Activated T-cell treated with anti-CD3 and anti-CD28 coated beads for 24 hours (primary cell): ENCODE measurements at places on chromosomes 4 and X.

DNA sequence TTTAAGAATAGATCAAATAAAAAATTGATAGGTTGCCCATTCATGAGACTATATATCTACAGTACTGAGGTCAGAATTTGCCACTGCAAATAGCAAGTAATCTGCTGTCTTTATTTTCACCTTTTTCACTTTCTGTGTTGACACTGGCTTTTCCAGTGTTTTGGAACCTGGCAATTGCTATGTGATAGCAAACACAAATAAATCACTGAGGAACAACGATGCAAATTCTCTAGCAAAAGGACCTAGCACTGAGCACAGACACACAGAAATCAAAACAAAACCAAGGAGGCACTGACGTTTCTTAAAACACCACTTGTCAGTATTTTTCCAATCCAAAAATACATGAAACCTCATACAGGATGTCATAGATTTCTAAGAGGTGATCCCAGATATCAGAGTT is 210.7 kb downstream of the DHX15 start:
- no peak for DNase-seq

DNA sequence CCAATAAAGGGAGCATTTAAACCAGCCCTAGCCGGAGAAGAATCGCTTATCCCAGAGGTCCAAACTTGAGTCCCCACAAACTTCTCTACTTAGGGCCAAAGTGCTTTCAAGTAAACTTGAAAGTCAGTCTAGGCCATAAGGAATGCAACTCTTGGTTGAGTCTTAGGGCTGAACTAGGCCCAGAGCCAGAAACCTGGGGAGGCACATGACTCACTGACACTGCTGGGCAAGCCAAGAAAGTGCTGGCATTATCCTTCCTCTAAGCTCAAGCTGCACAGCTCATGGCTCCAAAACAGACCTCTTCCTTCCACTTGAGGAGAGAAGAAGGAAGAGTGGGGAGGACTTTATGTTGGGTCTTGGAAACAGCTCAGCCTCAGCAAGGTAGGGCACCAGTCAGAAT is 1257.3 kb upstream of the DIAPH2 start:
- DNase-seq, result no peak

DNA sequence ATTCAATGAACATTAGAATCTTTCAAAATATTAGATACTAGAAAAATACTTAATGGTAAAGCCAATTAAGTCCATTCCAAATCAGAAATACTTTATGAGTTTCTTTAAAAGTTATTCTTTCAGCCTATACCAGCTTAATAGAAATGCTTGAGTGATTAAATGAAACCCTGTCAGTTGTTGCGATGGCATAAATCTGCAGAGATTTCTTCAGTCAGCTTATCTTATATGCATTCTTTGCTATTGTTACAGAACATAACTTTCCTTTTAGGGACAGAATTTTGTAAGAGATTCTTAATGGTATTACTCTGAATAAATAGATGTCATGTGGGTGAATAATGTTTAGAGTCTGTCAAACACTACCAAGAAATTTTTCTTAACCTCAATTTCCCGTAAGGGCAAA is 325.0 kb upstream of the HAND2 start:
- DNase-seq, result no peak

- DNase-seq, result no peak
Observed at GRCh38 chr4:15149839-15150592, 147.7 kb downstream of the CPEB2 start.

GRCh38 chrX:134908356-134908755 is 82.4 kb upstream of the SMIM10 start:
- DNase-seq, result no peak

DNA sequence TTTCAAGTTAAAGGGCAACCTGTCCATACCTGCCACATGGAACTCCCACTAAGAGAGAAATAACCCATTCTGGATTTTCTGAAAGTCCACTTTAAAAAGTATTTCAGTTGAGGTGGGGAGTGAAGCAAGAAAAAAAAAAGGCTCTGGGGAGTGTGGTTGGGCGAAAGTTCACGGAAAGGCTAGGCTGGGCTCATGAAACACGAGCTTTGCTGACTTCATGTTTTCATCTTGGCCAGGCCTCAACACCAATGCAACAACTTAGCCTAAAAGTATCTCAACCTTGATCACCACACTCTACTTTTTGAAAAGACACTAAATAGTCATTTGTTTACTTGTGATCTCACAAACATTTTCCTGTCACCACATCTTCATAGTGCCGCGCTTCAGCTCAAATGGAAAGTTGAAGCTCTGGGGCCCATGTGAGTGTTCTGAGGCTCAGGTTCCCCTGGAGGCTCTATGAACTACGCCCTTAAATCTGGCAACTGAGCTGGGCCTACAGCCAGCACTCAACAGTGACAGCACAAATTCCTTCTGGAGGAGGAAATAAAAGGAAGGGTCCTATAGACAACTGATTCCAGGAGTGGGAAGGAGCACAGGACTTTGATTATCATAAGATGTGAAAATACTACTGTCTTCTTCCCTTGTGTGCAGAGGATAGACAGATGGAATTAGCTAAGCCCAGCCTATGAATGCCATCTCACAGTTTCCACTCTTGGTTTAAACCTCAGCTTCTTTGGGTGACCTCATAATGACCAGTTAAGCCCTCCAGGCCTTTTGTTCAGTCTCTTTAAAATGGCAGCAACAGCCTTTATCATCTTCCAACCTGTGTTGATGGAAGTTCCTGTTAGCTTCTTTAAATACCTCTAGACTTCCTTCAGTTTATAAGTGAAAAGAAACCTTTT is 5.1 kb downstream of the CD40LG start:
- DNase-seq, result no peak

- DNase-seq, result no peak
Observed at GRCh38 chr4:52554612-52555355, 104.3 kb downstream of the USP46 start.

GRCh38 chr4:78308517-78308916 is 243.1 kb upstream of the ANXA3 start:
- DNase-seq, result no peak

DNA sequence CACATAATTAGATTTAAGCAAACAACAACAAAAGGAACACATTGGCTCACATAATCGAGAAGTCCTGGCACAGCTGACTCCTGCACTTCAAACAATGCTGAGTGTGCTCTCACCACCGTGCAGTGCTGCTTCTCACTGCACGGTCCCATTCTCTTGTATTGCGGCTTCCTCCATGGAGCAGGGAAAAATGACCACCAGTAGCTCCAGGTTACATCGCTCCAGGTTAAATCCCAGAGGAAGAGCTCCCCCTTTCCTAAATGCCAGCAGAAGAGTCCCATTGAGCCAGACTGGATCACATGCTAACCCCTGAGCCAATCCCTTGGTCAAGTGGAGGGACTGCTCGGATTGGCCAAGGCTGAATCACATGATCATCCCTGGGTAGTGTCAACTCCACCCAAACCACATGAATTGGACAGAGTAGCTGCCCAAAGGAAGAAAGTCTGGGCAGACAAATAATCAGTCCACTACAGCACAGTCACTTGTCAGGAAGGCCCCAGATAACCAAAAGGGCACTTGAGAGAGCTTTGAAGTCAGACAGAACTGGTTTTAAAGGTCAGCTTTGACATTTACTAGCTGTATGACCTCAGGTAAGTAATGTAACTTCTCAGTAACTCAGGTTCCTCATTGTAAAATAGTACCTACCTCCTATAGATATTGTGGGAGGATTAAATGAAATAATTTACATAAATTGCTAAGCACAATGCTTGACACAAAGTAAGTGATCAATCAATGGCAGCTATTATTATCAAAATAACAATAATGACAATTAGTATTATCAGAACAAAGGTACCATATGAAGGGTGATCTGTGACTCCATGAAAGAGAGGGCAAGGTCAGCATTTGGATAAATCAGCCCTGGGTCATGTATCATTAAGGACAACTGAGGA is 14.3 kb downstream of the TEC start:
- DNase-seq, result no peak

DNA sequence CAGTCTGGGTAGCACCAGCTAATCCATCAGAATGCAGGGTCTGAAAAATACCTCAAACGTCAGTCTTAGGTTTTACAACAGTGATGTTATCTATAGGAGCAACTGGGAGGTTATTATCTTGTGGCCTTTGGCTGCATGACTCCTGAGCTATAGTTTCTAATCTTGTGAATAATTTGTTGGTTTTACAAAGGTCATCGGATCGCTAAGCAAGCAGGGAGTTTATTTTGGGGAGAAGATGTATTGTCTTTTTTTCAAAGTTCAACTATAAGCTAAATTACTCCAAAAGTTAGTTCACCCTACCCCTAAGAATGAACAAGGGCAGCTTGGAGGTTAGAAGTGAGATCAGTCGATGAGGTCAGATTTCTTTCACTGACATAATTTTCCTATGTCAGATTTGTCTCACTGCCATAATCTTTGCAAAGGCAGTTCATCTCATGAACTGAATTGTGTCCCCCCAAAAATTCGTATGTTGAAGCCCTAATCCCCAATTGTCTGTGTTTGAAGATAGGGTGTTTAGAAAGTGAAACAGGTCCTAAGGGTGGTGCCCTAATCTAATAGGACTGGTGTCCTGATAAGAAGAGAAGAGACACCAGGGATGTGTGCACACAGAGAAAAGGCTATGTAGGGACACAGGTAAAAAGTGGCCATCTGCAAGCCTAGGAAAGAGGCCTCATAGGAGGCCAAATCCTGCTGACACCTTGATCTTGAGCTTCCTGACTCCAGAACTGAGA is 175.8 kb upstream of the GALNT7 start:
- DNase-seq, result no peak

DNA sequence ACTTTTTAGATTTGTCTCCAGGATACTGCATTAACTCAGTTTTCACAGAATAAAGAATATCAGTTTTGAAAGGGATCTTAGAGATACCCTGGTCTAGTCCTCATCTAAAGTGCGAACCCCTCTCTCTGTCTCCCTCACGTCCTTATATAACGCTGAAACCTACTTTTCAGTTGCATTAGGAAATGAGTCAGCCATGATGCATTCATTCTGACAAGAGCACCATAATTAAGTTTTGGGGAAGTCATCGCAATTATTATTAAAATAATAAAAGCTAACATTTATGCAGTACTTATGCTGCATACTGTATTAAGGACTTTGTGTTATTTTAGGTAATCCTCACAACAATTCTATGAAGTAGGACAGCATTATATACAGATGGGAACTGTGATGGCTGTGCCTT is 116.1 kb downstream of the REELD1 start:
- no peak for DNase-seq

- no peak for DNase-seq
Observed at GRCh38 chr4:184856277-184856609, 30.5 kb upstream of the ACSL1 start.

GRCh38 chr4:176790398-176790797 is 2.3 kb downstream of the VEGFC start:
- DNase-seq, result no peak

GRCh38 chr4:58275856-58276255 is 1165.7 kb upstream of the IGFBP7 start:
- DNase-seq, result no peak

DNA sequence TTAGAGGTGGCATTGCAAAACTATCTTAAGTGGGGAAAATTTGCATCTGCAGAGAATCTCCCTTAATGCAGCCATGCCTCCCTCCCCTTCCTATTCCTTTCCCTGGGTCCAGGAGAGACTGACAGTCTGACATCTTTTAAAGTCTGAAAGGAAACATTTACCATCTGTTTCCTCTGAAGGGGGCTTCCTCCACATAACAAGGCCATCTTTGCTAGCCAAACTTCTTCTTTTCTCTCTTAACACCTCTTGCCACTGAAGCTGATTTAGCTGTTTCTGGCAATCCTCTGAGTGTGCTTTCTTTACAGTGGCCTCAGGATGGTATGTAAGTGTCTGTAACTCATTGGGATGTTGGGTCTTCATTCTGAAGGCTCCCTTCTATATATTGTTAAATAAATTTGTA is 34.6 kb upstream of the AADAT start:
- no peak for DNase-seq

GRCh38 chr4:173073939-173074500 is 94.6 kb upstream of the GALNT7 start:
- no peak for DNase-seq

DNA sequence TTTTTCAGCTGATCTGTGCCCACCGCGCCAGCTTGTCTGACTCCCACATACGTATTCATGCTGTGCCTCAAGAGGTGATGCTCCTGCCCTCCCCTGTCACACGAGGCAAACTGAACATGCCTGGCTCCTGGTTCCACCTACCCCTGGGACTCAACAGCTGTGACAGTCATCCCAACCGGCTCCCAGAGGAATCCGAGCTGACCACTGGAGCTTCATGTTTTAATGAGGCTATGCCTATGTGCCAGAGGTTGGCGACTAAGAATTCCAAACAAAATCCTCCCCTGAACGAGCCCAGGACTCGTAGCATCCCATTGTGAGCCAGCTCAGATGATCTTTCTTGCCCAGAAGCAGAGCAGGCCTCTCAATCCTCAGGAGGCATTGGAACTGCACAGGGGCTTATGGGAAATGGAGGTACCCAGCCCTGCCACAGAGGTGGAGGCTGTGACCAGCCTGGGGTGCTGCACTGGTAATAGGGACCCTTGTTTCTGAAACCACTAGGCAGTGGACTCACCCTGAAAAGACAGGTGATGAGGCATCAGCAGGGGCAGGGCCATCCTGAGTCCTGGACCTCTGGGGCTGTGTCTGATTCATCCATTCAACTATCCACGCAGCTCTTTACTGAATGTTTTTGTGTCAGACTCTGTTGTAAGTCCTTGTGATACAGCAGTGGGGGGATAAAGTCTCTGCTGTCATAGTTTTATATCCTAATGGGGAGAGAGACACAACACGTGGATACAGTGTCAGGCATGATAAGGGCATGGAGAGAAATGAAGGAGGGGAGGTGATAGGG is 325.0 kb downstream of the EVC2 start:
- DNase-seq, result no peak

GRCh38 chr4:25180524-25181131 is 20.4 kb upstream of the SEPSECS start:
- DNase-seq, result no peak

- no peak for DNase-seq
Observed at GRCh38 chr4:45119376-45119775, 393.0 kb upstream of the GNPDA2 start.

GRCh38 chr4:14434916-14435315 is 567.4 kb upstream of the CPEB2 start:
- DNase-seq, result no peak

DNA sequence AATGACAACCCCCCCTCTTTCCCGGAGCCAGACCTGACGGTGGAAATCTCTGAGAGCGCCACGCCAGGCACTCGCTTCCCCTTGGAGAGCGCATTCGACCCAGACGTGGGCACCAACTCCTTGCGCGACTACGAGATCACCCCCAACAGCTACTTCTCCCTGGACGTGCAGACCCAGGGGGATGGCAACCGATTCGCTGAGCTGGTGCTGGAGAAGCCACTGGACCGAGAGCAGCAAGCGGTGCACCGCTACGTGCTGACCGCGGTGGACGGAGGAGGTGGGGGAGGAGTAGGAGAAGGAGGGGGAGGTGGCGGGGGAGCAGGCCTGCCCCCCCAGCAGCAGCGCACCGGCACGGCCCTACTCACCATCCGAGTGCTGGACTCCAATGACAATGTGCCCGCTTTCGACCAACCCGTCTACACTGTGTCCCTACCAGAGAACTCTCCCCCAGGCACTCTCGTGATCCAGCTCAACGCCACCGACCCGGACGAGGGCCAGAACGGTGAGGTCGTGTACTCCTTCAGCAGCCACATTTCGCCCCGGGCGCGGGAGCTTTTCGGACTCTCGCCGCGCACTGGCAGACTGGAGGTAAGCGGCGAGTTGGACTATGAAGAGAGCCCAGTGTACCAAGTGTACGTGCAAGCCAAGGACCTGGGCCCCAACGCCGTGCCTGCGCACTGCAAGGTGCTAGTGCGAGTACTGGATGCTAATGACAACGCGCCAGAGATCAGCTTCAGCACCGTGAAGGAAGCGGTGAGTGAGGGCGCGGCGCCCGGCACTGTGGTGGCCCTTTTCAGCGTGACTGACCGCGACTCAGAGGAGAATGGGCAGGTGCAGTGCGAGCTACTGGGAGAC is 1.6 kb downstream of the PCDH10 start:
- no peak for DNase-seq
